Adipocyte (in vitro differentiated cells): ENCODE measurements at places on chromosomes 12 and 14.

DNA sequence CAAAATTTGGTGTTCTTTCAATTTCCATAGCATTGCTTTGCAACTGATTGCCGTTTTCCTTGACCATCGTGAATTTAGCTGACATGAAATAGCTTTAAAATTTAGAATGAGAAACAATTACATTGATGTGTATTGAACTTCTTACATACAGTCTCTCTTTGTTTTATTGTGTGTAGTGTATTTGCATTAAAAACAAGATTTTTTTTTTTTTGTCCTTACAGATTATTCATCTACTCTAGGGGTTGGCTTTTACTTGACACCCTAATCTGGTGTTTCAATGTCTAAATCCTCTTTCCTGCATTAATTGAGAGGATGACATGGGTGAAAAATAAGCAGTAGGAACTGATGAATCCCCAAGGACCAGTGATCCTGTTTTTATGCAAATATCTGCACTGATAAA is 20.6 kb downstream of the LIN52 start:
- DNase-seq = no peak

DNA sequence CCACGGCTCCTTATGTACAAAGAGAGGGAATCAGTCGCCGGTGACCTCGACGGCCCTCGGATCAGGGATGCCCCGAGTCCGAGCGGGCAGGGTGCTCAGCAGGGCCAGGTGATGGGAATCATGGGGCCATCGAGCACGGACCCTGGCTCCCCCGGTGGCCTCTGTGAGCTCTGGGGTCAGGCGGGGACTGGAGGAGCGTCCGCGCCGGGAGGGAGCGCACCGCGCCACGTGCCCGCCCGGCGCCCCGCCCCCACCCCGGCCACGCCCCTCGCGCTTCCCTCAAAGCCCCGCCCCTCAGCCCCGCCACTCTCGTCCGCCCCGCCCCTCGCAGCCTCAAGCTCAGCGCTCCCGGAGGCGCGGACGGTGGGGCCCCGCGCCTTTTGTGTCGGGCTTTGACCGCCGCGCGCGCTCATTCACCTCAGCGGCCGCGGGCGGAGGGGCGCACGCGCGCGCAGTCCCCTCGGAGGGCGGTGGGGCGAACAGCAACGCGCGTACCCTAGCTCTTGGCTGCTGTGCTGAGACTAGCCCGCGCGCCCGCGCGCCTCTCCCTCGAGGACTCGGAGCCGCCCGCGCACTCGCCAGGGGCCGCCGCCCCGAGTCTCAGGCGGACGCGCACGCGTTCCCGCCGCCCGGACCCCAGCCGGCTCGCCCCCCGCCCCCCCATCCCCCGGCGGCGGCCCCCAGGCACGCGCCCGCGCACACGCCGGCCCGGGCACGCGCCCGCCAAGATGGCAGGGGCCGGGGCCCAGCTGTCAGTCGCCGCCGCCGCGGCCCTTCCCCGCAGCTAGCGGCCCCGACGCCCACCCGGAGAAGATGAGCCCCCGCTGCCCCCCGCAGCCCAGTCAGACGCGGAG is 93.9 kb upstream of the EVL start:
- DNase-seq = peak; percentile 94

- DNase-seq = no peak
Observed at GRCh38 chr14:79656056-79656455, 555.2 kb downstream of the DIO2 start.

GRCh38 chr14:54782751-54783659 is 119.6 kb downstream of the GCH1 start:
- peak; percentile 44 for DNase-seq

DNA sequence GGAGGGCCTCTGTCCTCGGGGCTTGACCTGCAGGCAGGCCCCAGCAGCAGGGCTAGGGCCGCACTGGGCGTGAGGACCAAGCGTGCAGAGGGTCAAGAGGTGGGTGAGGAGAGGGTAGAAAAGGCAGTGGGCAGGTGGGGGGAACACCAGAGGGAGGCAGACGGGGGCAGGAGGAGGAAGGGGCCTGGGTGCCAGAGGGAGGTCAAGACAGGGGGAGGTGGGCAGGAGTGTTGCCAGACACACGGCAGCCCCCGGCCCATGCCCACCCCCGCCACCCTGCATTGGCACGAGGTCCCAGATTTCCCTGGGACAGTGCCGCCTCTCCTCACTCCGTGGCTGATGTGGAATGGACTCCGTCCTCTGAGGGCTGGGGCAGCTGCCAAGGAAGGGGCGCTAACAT is 8.2 kb downstream of the TMEM121 start:
- no peak for DNase-seq

DNA sequence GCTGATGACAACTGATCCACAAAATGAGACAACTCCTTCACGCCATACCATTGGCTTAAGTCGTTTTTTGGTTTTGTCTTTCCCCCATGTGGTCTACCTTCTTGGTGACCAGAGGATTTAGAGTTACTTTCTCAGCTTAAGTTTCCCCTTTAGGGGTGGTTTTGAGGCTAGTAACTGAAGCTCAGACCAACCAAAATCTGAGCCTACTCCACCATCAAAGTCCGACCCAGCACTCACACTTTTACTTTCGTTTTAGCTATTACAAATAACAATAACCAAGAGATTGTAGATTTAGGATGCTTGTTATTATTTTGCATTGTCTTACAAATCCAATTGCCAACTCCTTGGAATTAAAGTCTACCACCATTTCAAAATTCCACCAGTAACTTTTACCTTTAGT is 130.6 kb upstream of the MDM1 start:
- DNase-seq = no peak

- no peak for DNase-seq
Observed at GRCh38 chr14:81200054-81200453, 20.7 kb downstream of the GTF2A1 start.

DNA sequence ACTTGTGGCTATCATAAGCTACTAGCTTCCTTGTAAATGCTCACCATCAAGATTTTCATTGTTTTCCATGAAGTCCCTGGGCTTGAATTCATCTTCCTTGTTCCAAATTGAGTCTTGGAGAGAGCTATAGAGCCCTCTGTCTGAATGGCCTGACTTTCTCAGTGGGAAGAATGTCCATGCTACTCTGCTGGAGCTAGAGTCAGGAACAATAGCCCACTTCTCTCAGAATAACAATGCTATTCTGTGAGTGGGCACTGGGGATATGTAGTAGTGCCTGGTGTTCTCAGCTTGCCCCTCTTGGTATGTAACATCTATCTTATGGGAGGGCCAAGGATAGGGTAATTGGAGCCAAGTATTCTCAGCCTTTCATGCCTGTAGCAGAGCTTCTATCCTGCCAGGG is 127.6 kb upstream of the TRHDE start:
- no peak for DNase-seq

DNA sequence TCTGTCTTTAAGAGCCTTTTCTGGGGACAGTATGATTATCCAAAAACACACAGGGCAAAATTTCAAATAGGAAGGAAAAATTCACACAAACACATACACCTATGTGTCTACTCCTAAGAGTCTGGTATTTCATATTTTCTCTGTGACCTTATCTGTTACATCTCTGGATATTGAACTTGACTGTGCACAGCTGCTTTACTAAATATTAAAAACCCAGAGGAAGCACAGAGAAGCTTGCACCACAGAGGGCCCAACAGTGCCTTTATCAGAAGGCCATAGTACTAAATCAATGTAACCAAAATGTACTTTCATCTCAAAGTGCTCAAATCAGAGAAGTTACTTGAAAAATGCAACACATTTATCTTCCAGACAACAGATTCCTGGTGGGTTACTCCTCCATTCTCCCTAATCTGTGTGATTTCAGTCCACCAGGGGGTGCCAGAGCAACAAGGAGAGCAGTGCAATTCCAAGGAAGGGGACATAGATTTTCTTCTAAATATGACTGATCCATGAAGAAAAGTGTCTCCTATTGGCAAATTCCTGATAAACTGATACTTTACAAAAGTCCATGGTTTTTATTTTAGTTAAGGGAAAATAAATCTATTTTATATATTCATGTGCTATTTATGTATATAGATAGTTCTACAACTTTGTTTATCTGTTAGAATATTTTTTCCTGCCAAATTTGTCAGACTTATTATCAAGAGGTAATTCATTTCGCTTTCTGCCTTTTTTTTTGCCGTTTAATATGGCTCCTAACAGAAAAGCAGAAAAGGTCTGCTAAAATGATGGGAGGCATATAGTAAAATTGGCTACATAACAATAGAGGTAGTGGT is 617.6 kb downstream of the LRFN5 start:
- DNase-seq = peak; percentile 89

DNA sequence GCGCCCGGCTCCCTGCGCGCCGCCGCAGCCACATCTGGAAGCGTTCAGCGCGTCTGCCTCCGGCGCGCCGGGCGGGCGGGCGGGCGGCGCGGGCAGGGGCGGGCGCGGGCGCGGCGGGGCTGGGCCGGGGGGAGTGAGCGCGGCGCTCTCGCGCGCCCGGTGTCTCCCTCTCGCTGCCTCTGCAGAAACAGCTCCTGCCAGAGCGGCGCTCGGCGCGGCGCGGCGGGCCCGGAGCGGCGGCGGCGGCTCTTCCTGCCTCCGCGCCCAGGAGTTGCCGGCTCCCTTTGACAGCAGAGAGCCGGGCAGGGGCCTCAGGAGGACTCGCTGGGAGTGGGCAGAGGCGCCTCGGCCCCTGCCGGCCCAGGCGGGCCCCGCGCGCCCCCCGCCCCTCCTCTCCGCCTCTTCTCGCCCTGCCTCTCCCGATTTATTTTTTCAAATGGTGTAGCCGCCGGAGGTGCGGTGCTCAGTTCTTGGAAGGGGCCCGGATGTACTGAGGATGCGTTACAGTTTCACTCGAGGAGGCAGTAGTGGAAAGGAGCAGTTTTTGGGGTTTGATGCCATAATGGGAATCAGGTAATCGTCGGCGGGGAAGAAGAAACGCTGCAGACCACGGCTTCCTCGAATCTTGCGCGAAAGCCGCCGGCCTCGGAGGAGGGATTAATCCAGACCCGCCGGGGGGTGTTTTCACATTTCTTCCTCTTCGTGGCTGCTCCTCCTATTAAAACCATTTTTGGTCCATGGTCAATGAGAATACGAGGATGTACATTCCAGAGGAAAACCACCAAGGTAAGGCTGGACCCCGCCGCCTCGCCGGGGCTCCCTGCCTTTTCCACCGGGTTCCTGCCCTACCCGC is at the start of gene CACNA1C:
Gene CACNA1C, plus strand, starts transcription at position 162 of the 853 bp plus-strand sequence. Its CDS starts 576 bp downstream, at position 738.
- peak; percentile 91 for DNase-seq

DNA sequence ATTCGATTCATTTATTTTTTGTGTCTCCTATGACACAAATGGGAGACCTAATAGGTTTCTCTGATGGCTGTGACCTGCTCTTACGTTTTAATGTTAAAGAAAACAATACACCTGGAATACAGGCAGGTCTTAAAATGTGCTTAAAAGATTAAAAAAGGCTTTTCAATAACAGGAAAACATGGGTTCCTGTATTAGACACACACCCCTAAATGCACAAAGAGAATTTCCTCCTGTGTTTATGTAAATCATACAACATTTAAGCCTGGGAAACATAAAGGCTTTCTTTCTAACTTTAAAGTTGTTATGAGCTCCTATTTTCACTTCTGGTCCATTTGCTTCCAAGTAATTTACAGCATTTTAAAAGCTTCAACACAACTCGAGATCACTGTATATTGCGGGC is 191.3 kb downstream of the STXBP6 start:
- no peak for DNase-seq

- peak; percentile 64 for DNase-seq
Observed at GRCh38 chr12:78118486-78118885, 287.8 kb downstream of the NAV3 start.

DNA sequence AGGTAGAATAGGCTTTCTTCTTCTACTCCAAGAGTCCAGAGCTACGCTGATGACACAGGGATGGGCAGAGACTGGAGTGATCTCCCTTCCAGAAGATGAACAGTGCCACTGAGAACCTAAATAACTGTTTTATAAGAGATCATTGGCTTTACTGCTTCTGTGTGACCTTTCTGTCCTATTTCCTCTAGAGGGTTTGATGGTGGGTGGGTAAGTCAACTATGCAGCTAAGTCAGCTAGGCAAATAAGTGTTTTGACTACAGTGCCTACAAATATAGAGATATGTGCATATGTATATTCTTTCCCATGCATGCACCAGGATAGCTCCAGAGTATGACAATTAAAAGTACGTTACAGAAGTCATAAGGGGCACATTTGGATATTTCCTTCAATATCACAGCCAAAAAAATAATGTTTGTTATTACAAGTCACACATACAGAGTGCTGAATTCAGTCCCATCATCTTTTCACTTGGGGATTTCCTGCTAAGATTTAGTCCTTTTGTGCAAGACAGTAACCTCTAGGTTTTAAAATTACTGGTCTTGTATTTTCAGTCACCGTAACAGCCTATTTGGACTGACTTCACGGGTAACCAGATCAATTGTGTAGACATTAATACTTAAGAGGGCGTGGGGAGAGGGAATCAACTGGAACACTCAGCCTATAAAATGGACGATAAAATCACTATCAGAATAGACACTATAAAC is 412.6 kb upstream of the SOX5 start:
- DNase-seq = no peak

- no peak for DNase-seq
Observed at GRCh38 chr14:22966783-22967269, 9.9 kb upstream of the HAUS4 start.

GRCh38 chr12:5022465-5023061 is 21.1 kb upstream of the KCNA5 start:
- DNase-seq = peak; percentile 55

DNA sequence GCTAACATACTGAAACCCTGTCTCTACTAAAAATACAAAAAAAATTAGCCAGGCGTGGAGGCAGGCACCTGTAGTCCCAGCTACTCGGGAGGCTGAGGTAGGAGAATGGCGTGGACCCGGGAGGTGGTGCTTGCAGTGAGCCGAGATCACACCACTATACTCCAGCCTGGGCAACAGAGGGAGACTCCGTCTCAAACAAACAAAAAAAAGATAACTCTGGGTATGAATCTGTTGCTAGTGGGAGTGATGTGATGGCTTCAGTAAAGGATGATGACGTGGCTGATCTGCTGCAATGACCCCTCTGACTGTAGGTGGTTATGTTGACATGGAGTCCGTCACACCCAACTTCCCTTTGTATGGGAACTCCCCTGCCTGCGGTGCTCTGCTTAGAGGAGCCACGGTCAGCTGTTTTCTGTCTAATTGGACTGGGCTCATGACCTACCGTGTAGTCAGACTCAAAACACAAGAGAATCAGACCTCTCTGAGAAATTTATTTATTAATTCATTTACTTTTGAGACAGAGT is 59.1 kb upstream of the MED13L start:
- no peak for DNase-seq

GRCh38 chr12:5085896-5086295 is 42.2 kb downstream of the KCNA5 start:
- DNase-seq = peak; percentile 69

GRCh38 chr12:132724506-132725241 is 14.0 kb downstream of the PGAM5 start:
- DNase-seq = no peak

DNA sequence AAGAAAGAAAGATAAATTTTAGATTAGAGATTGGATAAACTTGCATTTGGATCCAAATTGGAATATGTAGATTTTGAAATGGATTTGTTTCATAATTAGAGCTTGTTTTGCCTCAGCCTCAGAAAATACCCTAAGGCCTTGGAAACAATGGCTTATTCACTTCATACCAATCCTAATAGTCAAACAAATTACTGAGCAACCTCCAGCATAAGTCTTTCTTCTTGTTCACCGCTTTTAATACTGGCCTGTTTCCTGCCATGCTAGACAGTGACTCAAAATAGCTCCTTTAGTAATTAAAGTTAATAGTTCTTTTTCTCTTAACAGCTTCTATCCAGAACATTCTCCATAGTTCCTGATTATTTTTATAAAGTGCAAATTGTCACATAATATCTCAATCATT is 110.9 kb upstream of the DNM1L start:
- DNase-seq = peak; percentile 92

- DNase-seq = no peak
Observed at GRCh38 chr14:30770376-30770775, 104.0 kb upstream of the COCH start.

GRCh38 chr12:84857525-84858208 is 54.9 kb downstream of the SLC6A15 start:
- DNase-seq = no peak
